ENCODE measurements at places on chromosomes 7 and 10. TPM values are rescaled to one million over a fixed set of nuclear protein-coding genes. Genes with fewer than 3 reads are reported as not detected.

DNA sequence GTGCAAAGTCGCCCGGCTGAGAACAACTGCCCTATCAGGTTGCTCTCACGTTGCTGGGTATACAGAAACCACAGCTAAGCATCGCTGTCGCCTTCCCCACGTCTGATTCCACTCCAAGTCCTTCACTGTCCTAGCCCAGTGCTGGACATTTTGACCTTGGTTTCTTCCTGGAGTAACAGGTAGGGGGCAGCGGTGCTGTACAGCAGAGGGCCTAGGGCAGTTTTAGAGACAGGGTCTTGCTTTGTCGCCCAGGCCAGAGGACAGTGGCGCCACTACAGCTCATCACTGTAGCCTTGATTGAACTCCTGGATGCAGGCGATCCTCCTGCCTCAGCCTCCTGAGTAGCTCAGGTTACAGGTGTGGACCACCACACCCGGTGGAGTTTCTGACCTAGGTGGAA lies 2.6 kb downstream of the CLDN15 start:
- peaks cover 38% of the 10 kb centered on the region for H3K4me1 ChIP-seq
- H3K27me3 ChIP-seq, result no peaks in the 10 kb centered on the region
- no peak overlapping the region for H3K4me3 ChIP-seq
- H3K36me3 ChIP-seq, result peaks cover 9% of the 10 kb centered on the region
- peak; percentile 27 for DNase-seq
- H3K27ac ChIP-seq, result no peak overlapping the region

DNA sequence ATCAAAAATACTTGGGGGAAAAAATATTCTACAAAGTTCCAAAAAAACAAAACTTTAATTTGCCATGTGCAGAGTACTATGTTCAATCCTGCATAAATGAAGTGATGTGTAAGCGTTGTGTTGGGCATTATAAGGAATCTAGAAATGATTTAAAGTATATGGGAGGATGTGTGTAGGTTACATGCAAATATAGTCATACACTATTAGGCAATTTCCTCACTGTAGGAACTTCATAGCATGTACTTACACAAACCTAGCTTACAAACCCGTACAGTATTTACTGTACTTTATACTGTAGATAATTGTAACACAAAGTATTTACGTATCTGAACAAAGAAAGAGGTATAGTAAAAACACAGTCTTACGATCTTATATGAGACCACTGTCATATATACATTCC lies 72.3 kb downstream of the NRBF2 start:
- H3K4me3 ChIP-seq, result no peak overlapping the region
- H3K27me3 ChIP-seq, result no peaks in the 10 kb centered on the region
- H3K4me1 ChIP-seq, result peaks cover 44% of the 10 kb centered on the region
- H3K36me3 ChIP-seq, result peaks cover 12% of the 10 kb centered on the region
- no peak overlapping the region for H3K27ac ChIP-seq

The OIT3 gene
- not detected for total RNA-seq

The PON1 gene
- not detected for total RNA-seq
